ENCODE measurements at places on chromosomes 2 and 18.
A peak's percentile ranks its signal among the peaks of the same experiment; 100 is the strongest.

DNA sequence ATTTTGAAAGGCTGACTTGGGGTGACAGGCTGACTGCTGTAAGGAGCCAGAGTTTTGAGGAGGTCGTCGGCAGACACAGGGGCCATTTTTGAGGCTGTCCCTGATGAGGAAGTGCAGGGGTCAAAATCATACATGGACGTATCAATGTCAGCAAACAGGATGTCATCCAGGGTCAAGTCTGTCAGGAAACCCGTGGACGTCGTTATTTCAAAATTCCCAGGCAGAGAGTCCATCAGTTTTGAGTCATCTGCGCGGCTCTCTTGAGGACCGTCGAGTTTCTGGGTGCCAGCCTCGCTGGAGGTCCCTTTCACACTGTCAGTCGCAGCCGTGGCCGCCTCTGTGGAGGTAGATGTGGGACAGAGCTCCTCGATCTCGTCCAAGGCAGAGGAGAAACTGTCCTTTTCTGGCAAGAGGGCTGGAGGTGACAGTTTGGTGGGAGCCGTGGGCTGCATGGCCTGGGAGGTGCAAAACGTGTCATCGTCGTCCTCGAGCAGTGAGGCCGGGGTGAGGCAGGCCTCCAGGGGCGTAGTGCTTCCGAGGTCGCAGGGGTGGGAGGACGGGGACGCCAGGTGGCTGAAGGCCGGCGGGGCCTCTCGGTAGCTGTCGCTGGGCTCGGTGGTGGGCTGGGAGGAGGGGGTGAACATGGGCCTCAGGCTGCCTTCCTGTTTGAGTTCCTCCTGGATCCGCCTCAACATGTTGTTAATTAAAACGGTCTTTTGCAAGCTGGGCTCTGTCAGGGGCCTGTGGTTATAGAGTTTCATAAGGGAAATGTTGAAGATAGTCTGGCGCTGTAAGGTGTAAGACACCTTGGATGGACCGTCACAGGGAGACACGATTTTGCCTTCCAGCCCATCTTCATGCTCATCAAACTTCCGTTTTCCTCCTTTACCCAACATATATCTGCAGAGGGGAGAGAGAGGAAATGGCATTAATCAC lies 17.5 kb downstream of the SERTAD2 start:
- DNase-seq: no peak

DNA sequence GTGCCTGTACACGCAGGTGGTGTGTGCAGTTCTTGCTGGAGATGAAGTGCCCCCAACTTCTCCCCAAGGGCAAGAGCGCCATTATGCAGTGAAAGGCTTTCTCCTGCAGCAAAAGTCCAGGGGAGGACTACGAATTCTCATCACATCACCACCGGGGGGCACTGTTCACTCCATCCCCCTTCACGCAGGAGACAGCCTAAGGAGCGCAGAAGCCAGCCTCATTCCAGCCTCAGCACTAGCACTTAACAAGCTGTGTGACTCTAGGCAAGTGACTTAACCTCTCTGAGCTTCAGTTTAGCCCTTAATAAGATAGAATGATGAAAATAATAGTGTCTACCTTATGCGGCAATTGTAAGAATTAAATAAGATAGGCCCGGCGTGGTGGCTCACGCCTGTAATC lies 32.3 kb downstream of the DNMT3A start:
- DNase-seq: peak; percentile 57

DNA sequence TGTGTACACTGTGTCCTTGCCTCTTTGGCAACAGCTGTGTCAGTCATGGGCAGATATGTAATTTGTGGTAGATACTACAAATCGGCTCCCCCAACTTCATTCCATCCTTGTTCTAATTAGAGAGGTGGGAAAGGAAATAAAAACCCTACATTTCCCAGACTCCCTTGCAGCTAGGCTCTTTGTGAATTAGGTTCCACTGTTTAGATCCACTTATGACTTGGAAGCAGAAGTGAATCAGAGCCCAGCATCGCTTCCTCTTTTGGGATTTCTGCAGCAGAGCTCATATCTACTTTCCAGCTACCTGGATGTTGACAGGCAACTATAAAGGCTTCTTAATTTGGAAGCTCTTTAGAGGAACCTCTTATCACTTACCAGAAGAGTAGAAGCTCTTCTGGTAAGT lies 34.1 kb upstream of the NARS1 start:
- DNase-seq: no peak

DNA sequence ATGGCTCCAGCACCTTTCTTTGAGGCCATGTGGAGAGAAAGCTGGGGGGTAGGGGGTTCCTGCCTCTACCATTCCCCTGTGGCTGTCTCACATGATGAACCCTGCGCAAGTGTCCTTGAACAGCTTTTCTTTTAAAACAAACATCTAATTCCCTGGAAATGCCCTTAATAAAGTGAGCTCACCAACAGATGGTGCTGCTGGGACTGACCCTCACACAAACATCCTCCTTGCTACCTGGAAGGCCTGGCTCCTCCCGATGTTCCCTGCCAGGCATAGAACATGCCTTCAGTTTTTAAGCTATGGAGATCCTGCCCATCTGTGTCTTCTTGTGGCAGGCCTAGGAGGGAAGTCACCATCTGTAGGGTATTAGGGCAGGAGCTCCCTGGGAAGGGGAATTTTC lies 60.7 kb upstream of the GATA6 start:
- DNase-seq: peak; percentile 30

DNA sequence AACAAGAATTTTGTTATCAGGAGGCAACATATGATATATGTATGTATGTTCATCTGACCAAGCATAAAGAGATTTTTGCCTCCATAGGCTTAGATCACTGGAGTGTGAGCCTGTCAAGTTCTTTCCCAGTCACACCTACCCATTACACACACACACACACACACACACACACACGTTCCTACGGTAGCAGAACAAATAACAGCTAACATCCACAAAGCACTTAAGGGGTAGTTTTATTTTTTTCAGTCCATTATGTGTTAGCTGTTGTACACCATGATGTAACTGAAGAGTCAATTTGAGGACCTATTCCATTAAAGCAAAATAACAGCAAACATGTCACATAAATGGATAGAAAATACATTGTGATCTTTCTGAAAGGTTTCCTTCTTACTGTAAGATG lies 39.5 kb downstream of the UGP2 start:
- no peak for DNase-seq

DNA sequence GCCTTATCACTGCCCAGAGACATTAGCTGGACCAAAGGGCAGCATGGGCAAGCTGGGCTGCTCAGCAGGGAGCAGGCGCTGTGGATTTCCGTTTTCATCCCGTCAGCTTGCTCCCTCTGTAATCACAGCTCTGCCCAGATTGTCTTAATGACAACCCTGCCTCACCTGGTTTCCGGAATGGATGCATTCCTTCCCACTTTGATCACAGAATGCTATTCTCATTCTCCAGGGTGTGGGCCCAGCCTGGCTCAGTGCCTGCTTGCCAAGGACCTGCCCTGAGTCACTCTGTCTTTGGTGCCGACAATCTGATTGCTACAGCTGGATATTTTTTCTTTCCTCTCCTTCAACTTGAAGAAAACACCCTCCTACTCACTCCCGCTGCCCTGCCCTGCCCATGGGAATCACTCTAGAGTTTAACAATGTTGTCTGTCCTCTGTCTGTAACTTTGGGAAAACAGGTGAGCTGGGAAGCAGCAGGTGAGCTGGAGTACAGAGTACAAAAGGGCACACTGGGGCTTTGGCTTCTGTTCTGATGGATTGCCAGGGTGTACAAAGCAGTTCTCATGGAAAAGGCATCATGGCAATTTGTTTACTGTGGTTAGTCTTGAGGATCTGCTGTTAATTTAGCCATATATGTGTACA lies 27.2 kb upstream of the FAM136A start:
- DNase-seq: peak; percentile 94

GRCh38 chr2:201343559-201343958 lies 13.6 kb downstream of the FLACC1 start:
- DNase-seq: no peak

GRCh38 chr18:35862119-35862640 lies 110.3 kb upstream of the RMP24 start:
- DNase-seq: no peak

DNA sequence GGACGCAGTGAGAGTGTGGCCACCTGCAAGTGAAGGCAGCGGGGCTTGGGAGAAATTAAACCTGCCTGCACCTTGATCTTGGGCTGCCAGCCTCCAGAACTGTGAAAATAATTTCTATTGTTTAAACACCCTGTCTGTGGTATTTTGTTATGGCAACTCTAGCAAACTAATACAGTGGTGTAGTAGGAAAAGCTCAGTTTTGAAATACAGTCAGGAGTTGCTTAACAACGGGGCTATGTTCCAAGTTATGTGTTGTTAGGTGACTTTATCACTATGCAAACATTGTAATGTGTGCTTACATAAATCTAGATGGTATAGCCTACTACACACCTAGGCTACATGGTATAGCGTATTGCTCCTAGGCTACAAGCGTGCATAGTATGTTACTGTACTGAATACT lies 93.4 kb upstream of the FN1 start:
- no peak for DNase-seq

- no peak for DNase-seq
Measured at GRCh38 chr2:16302431-16303272, 362.3 kb downstream of the MYCN start.

- no peak for DNase-seq
Measured at GRCh38 chr2:31249009-31249690, 15.2 kb downstream of the EHD3 start.
